Cortex of kidney (tissue), 1 donor: ENCODE measurements at places on chromosomes 4 and X.

DNA sequence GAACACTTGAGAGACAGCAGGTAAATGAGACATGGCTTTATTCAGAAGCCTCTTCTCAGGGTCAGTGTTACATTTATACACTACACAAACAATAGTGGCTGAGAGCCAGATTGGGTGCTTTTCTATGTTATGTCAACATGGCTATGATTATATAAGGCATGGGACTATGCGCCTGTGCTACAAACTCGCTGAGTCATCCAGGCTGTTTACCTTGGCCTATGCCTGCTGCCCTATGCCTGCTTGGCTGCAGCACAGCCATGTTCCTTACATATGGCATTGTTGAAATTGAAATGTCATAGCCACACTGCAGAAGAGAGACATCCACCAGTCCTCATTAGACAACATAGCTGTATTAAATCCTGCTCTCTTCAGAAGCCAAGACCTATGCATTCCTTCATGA is 236.3 kb upstream of the NWD2 start:
- DNase-seq = no peak

DNA sequence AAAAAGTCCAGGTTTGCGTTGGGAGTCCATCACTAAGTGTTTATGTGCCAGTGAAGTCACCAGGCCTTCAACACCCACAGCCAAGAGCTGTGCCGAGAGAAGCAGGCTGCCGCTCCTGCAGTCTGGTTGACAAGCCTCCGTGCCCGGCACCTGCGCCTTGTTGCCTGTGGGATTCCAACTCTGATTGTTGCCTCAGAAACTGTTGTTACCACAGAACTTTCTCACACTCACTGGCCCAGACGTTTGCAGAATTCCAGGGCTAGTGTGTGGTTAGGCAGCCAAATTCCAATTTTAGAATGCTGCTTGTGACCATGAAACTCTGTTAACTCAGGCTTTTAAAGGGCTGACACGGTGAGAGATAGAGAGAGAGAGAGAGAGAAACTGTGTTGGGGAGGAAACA is 119.5 kb upstream of the LIMCH1 start:
- DNase-seq = no peak

DNA sequence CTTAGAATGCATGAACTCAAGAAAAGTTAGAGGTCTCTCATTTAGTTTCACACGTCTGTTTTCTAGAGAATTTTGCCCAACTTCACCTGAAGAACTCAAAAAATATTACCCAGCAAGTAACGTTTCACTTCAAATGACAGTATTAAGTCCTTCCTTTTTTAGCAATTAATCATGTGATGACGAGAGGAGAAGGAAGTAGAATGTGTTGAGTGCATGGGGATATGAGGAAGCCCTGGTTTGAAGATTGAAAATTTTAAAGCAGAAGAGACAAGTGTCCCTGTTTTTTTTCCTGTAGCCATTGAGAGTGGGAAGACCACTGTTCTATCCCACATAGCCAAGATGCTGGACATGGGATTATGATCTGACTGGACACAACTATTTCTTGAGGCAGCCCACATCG is 406.3 kb upstream of the CPEB2 start:
- no peak for DNase-seq

DNA sequence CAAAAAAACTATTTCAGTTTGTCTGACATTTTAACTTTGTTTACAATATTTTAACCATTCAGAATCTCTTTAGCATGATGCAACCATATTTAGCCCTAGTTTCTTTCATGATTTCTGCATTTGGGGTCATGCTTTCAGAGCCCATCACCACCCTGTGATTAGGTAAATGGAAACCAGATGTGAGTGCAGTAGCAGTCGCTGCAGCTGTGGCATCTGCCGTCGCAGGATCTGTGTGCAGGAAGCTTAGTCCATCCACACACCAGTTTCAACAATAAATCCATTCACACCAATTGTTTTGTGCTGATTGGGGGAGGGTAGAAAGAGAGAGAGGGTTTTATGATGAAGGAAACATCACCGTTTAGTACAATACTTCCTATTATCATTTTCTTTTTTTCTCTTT is 130.5 kb downstream of the CPEB2 start:
- DNase-seq = no peak
